ENCODE measurements at places on chromosomes 3 and 15.

GRCh38 chr15:78272316-78272715 lies 8.0 kb downstream of the DNAJA4 start:
- no peak for DNase-seq

GRCh38 chr3:58130591-58130990 lies 80.2 kb downstream of the DNASE1L3 start:
- DNase-seq = no peak

DNA sequence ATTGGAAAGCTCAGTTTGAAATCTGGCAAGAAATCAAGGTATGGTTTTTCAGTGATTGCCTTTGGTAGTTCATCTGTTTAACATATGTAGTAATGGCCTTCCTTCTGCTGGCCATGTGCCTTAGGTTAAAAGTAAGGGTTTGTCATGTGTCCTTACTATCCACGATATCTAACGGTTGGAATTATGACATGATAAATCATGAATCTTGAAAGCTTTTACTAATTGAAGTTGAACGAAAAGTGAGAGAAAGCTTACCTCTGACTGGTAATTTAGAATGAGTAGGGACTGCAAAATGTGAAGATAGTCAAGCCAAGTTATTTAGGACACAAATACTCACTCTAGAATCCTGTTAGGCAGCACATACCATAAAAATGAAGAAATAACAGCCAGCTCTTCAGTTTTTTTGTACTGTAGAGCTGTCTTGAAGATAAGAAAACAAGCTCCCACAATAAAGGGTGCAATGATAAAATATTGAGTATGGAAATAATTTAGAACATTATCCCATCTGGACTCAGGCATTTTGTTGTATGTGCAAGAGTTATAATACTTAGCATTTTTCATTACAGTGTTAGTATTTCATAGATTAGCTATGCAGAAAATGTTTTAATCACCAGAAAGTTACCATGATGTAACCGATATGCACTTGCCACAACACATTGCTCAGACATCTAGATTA lies 303.4 kb downstream of the ZNF385D start:
- peak; percentile 68 for DNase-seq

- no peak for DNase-seq
Observed at GRCh38 chr3:124384527-124384926, 345.7 kb upstream of the UMPS start.

- DNase-seq = no peak
Observed at GRCh38 chr3:88385090-88385489, 235.3 kb downstream of the C3orf38 start.

GRCh38 chr3:149120051-149120972 lies 9.1 kb upstream of the HPS3 start:
- DNase-seq = peak; percentile 88

DNA sequence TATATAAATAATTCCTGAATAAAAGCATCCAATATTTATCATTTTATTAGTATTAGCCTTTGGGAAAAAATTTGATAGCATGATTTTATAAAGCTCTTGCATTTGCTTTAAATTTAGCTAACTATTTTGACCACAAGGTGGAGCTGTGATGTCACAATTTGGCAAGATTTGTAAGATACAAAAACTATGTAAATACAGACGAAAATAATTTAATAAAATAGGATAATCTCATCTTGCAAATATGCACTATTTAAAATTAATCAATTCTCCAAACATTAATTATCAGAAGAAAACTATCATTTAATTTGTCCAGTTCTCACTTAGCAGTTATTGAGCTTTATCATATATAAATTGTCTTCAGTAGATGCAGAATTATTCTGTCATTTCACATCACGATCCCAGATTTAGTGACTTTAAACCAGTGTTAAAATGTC lies 95.4 kb downstream of the PLOD2 start:
- peak; percentile 90 for DNase-seq

DNA sequence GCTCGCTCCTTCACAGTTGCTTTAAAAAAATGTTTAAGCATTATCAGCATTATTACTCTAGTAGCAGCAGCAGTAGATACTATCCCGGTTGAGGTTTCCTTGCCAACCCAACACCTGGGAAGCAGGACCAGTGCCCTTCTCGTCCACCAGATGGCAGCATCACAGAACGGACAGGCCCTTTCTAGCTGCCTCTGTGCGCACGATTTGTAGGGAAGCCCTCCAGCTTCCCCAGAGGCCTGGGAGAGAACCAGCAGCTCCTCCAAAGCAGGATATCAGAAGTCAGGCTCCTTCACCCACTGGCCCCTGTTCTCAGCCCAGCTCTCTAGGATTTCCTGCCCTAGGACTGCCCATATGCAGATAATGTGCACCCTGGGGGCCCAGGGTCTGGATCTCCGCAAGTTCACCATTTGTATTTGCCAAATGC lies 16.8 kb upstream of the ESYT3 start:
- peak; percentile 85 for DNase-seq

- peak; percentile 1 for DNase-seq
Observed at GRCh38 chr3:137259089-137259488, 301.3 kb downstream of the IL20RB start.

DNA sequence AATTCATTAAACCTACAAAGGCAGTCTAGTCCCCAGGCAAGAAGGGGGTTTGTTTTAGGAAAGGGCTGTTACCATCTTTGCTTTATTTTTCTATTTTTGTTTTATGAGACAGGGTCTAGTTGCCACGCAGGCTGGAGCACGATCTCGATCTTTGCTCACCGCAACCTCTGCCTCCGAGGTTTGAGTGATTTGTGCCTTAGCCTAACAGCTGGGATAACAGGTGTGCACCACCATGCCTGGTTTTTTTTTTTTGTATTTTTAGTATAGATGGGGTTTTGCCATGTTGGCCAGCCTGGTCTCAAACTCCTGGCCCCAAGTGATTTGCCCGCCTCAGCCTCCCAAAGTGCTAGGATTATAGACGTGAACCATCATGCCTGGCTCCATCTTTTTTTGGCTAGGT lies 4.9 kb downstream of the HIGD1A start:
- DNase-seq = no peak

GRCh38 chr3:190378240-190378891 lies 9.6 kb upstream of the CLDN16 start:
- peak; percentile 98 for DNase-seq

- no peak for DNase-seq
Observed at GRCh38 chr3:159924411-159924810, 64.2 kb upstream of the IL12A start.

DNA sequence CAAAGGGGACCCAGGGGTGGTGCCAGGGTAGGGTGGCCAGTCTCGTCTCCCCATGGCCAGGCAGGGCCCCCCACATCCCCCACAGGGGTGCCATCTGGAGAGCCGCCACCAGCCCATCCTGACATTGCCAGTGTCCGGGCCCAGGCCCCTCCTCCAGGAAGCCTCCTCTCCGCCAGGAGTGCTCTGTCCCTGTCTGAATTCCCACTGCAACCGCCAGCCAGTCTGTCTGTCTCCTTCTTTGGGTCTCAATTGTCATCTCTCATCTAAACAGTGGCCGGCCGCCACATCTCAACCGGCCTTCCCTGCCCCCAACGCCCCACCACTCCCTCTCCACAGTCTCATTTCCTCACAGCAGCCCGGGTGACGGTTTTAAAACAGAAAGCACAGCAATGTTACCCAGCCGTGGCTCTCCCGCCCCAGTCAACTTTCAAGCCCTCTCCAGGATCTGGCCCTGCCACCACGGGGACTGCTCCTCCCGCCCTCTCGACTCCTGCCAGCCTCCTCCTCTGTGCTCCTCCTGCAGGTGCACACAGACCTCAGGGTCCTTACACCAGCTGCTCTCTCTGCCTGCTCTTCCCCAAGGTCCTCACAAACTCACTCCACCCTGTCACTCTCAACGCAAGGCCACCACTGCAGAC lies 57.0 kb downstream of the IQSEC1 start:
- no peak for DNase-seq

DNA sequence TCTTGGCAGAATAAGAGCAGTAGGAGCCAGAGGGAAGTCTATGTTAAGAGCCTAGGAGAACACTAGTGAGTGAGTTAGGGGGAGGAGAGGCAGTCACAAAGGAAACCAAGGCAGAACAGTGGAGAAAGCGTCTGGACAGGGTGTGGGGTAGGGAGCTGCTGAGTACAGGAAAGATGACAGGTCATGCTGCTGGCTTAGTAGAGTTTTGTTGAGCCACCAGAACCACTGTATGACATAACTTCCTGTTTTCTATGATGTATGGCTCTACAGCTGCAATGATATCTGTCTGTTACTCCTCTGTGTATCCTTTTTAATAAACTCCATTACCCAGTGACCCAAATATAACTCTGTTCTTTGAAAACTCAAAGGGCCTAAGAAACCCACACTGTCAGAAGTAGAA lies 10.6 kb upstream of the STT3B start:
- DNase-seq = no peak

DNA sequence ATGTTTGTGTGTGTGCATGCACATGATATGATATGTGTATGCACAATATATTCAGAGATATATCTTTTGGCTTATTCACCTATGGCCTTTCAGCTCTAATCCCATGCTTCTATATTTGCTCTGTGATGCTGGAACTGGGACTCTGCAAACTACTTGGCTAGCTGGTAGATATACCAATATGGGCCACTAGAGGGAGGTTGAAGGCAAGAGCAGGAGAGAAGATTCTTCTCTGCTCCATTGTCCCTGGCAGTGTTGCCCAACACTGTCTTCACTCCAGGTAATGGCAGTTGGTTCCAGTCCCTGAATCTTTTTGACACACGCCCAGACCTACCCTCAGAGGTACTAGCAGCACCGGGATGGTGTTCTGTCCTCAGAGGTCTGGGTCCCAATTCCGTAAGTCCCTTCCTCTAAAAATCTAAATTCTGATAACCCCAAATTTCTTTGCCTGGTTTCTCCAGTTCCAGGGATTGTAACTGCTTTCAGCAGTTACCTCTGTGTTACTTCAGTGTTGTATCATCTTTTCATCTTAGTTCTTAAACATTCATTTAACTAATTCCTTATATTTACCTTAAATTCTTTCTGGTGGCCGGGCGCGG lies 44.7 kb downstream of the GTPBP8 start:
- peak; percentile 70 for DNase-seq

GRCh38 chr15:101537483-101538080 lies 48.1 kb upstream of the PCSK6 start:
- no peak for DNase-seq

DNA sequence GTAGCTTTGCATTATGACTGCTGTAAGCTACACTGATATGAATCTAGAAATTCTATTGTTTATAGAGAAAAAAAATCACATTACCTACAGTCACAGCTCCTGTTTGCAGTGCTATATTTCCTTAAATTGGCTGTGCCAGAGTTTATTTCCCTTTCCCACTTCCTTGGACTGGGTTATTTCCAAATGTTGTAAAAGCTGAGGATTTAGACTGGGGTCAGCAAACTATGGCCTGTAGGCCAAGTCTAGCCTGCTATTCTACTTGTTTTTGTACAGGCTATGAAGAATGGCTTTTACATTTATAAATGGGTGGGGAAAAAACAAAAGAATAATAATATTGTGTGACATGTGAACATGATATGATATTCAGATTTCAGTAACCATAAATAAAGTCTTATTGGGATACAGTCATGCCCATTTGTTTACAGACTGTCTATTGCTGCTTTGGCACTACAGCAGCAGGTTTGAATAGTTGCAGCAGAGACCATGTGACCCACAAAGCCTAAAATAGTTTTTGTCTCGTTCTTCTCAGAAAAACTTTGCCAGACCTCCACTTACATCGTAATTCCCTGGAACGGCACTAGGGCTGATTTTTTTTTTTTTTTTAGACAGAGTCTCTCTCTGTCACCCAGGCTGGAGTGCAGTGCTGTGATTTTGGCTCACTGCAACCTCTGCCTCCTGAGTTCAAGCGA lies 7.8 kb downstream of the GLDN start:
- DNase-seq = peak; percentile 72

- DNase-seq = no peak
Observed at GRCh38 chr3:99376926-99377325, 261.5 kb upstream of the COL8A1 start.

DNA sequence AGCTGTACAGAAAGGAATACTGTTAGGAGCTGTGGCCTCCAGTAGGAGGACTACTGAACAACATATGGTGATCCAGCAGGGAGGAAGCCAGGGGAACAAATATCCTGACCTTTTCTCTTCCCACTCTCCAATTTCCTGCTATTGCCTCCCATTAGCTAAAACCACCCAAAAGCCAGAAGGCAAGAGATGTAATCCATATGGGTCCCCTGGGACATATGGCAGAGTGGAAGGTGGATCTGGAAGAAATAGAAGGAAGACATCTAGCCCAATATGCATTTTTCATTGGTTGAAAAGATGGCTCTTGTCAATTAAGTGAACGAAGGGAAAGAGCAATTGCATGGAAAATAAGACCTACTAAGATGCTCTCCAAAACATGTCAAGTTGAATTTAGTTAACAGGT lies 167.2 kb downstream of the CNTN3 start:
- no peak for DNase-seq

- no peak for DNase-seq
Observed at GRCh38 chr15:62656071-62656470, 386.5 kb upstream of the TPM1 start.

DNA sequence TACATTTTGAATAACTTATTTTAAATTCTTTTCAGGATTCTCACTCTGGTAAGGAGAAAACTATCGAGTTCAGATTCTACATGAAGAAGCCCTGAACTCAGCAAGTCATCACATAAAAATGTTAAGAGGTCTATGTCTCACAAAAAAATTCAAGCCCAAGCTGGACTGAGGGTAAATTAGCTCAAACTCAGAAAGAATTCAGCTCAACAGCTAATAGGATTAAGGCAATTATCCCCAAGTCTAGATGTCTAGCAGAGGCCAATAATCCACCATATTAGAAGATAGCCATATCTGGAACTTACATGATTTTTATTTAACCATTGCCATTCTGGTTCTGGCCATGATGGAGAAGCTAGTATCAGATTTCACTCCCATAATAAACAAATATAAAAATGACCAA lies 909.7 kb downstream of the PLOD2 start:
- DNase-seq = no peak

- DNase-seq = no peak
Observed at GRCh38 chr15:43531018-43531670, 13.7 kb downstream of the MAP1A start.

GRCh38 chr3:52527039-52527731 lies 6.5 kb downstream of the NT5DC2 start:
- no peak for DNase-seq

DNA sequence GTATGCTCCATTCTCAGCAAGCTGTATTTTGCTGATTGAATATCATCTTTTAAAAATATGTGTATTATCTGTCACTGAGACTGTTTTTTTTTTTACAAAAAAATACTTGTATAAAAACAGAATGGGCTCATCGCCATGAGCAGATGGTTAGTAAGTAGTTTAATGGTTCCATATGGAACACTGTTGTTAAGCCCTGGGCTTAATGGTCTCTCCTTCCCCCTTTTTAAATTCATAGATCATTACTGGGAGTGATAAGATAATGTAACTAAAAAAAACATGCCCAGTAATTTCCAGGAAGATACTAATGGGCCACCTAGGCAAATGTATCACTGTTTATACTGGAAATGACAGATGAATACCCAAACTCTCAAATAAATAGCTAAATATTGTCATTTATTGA lies 95.3 kb upstream of the TPRG1 start:
- DNase-seq = no peak

DNA sequence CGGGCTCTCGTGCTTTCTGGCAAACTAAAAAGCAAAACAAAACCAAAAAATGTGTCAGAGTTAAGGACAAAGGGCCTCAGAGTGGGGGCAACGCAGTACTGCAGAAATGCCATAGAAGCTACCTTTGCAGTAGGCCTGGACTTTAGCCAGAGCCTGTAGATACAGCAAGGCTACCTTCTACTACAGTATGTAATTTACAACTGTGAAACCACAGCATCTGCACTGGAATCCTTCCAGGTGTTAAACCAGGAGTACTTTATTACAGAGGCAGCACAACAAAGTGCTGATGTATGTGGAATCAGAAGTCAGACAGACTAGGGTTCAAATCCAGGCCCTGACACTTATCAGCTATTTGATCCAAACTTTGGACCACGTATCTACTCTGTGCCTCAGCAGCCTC lies 34.9 kb downstream of the RUBCN start:
- DNase-seq = no peak
